ENCODE measurements at places on chromosomes 12 and 14. TPM values are rescaled to one million over a fixed set of nuclear protein-coding genes. Genes with fewer than 3 reads are reported as not detected.

NOC4L gene
- total RNA-seq: 14.5 TPM

ASB2 gene
- 109 TPM for total RNA-seq

GRIP1 gene
- 7.9 TPM for total RNA-seq

CCDC60 gene
- total RNA-seq: not detected

SLC38A4 gene
- 0.25 TPM for total RNA-seq

MYBPC1 gene
- 1.9 TPM for total RNA-seq

KRT82 gene
- total RNA-seq: not detected

PAPLN gene
- total RNA-seq: 10.3 TPM

KRT85 gene
- total RNA-seq: not detected

SAMD15 gene
- 1.2 TPM for total RNA-seq

SLC39A9 gene
- total RNA-seq: 32.3 TPM

KIF5A gene
- not detected for total RNA-seq

RAB3IP gene
- total RNA-seq: 25.4 TPM

CEP128 gene
- 3.6 TPM for total RNA-seq

KCNMB4 gene
- total RNA-seq: 2.6 TPM

FANCM gene
- total RNA-seq: 3.0 TPM

DACT1 gene
- 2.8 TPM for total RNA-seq

RDH5 gene
- 10.1 TPM for total RNA-seq
